Nasal cavity respiratory epithelium epithelial cell of viscerocranial mucosa (primary cell): ENCODE measurements at places on chromosomes 3 and 15. TPM values are rescaled to one million over a fixed set of nuclear protein-coding genes. Genes with fewer than 3 reads are reported as not detected.

UBAP1L gene
- total RNA-seq = 0.34 and 2.5 TPM in 2 replicates

CORO2B gene
- total RNA-seq = under 0.01 and 0.14 TPM in 2 replicates

ENTPD3 gene
- 22.2 and 24.3 TPM in 2 replicates for total RNA-seq

AEN gene
- total RNA-seq = 53.7 and 87.5 TPM in 2 replicates

NOX5 gene
- under 0.01 and 0.07 TPM in 2 replicates for total RNA-seq

FHIT gene
- 3.8 and 11.9 TPM in 2 replicates for total RNA-seq
